ENCODE measurements at places on chromosomes 5 and 9.

GRCh38 chr5:40775846-40776657 lies 20.3 kb upstream of the TTC33 start:
- DNase-seq = no peak

DNA sequence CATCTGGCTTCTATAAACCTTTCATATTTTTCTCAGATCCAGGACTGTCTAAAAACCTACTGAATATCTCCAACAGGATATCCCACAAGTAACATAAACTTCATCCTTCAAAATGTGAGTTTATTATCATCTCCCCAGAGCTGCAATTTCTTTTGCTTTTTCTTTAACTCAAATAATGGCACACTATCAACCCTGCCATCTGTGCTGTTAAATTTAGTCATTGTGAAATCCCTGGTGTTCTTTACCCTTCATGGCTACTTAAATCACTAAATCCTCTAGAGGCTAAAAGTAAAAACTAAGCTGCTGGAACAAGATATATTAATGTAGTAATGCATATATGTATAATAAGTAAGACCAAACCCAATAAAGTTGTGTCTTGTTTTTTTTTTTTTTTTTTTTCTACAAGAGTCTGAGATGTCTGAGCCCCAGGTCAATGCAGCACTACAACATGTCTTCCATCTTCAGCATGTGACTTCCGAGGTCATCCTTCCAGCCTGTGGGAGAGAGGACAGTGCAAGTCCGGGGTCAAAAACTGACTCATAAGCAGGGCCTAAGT lies 362.9 kb downstream of the ADGRV1 start:
- DNase-seq = no peak

DNA sequence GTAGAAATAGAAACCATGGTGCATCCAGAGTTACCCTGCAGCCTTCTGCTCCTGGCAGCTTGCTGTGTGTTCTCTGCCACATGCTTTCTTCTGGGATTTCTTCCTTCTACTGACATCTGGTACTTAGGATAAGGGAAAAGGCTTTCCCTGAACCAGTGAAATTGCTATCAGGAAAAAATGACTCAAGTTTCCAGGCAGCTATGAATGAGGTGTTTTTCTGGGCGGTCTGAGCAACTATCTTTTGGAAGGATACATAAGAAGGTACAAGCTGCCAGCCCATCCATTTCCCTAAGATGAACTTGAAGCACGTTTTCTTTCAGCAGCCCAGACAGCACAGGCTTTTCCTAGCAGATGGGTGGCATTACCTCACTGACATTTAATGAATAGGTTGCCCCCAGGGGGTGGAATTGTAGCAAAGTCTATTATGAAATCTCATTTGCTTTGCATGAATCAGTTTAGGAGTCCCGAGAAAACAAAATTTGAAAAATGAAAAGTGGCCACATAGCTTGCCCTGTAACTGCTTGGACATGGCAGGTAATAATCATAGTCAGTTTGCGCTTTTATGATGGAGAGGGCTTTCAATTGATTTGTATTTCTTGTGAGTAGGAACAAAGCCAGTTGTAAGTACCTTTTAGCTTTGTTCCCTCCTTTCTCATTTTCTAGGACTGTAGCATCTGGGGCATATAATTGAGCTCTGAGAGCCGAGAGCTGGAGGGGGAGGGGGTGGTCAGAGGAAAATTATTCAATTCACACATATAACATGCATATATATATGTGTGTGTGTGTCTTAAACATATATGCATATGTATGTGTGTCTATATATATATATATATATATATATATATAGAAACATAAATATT lies 108.5 kb downstream of the C9orf152 start:
- DNase-seq = no peak

GRCh38 chr5:180605554-180606214 lies 14.4 kb upstream of the SCGB3A1 start:
- peak; percentile 35 for DNase-seq

All from stimulated activated CD8-positive, alpha-beta memory T cell treated with anti-CD3 and anti-CD28 coated beads, Interleukin-15, amount 100 ng/mL, for 48 hours (primary cell).